ENCODE measurements at places on chromosomes 5 and 9.

- DNase-seq, result no peak
Measured at GRCh38 chr5:133905424-133905823, 63.0 kb downstream of the C5orf15 start.

- DNase-seq, result no peak
Measured at GRCh38 chr5:58548068-58548467, 34.8 kb upstream of the RAB3C start.

- DNase-seq, result no peak
Measured at GRCh38 chr5:168851902-168852321, 272.7 kb upstream of the PANK3 start.

DNA sequence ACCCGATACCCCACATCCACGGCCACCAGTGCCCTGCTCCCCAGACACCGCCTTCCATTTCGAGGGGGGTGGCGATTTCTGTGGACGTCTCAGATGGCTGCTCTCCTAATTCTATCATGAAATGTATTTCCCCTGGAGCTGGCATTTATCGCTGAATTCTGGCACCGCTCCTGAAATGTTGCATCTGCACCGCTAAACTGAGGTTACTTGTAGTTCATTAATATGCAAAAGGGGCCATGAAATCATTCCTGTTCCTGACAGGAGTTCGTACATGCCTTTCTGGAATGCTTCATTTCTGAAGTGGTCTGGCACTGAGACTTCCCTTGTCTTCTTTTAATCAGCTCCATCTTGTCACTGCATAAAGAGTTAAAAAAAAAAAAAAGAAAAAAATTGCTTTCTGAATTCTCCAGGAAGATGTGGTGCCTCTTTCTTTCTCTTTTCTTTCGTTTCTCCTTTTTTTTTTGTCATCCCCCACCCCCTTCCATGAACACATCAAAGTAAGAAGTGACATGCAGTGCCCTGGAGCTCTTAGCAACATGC, 97.7 kb upstream of the SMARCA2 start:
- no peak for DNase-seq

GRCh38 chr5:96601200-96601599, 61.0 kb upstream of the CAST start:
- DNase-seq, result no peak

DNA sequence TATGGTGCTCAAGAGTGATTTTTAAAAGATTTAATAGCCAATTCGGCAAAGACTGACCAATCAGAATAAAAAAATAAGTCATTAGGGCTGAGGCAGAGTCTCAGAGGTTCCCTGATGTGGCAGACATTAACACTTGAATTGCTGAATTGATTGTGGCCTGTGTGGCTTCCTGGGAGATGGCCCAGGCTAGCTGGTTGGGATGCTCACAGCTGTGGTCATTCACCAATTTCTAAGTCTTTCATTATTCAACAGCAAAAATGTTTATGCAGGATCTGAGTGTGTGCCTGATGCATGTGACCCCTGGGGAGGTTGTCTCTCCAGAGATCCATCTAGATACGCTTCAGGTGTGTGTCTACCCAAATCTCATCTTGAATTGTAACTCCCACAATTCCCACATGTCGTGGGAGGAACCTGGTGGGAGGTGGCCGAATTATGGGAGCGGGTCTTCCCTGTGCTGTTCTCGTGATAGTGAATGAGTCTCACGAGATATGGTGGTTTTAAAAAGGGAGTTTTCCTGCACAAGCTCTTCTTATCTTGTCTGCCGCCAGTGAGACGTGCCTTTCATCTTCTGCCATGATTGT, 632.6 kb upstream of the SEMA6A start:
- no peak for DNase-seq

GRCh38 chr9:89502038-89502601, 4.2 kb upstream of the SEMA4D start:
- DNase-seq, result no peak

- DNase-seq, result no peak
Measured at GRCh38 chr9:107953556-107954125, 464.1 kb upstream of the KLF4 start.
